ENCODE measurements at places on chromosomes 16 and 17.

DNA sequence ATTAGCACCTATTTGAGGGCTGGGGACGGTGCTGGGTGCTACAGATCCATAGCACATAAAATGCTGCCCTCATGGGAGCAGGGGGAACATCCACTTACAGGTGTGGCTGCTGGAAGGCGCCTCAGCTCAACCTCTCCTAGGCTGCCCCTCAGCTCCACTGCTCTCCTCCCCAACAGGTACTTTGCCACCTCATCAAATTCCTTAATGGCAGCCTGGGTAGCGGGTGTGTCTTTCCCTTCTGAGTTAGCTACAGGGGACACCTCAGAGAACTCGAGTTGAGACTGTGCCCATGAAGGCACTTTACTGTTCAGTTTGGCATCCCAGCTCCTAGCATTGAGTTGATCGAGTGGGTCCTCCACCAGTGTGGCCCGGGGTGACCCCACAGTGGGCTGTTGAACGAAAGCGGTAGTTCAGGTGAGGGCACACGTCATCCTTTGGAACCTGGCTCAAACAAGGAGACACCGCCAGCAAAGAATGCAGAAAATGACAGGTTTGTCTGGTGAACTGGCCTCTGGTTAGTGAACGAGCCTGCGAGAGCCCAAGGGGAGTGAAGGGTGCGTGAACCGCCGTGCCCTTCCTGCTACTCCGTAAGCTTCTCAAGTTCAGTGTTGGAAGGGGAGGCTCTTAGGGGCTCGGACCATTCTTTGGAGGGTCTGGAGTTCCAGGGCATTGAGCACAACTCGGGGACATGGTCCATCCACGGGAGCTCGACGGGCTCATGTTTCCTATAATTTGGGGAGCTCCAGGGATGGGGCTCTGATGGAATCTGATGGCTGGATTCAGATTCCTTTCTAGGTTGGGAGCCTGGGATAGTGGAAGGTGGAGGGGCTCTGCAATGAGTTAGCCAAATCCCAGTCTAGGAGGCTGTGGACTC lies 3.5 kb upstream of the CMIP start:
- DNase-seq, result no peak

DNA sequence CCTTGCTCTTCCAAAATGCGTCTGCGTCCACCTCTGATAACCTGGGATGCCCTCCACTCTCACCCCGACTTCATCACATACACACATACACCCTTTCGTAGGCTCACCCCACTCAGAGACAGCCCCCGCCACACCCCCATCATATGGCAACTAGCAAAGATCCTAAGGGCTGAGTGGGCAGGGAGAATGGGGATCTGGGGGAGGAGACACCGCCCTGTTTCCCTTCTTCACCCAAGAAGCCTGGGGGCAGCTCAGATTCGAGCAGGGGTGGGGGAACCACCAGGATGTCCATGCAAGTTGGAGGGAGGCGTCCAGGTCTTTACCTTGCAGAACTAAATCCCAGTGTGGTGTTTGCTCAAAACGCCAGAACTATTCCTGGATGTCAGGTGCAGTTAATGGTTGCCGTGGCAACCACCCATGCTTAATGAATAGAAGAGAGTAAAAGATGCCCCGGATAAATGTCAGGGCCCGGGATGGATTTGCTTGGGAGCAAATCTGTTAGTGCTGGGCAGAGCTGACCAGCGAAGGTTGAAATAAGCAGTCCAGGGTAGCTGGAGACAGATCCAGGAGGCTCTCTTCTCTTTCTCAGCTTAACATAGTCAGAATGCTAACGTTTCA lies 72.8 kb downstream of the CACNG3 start:
- no peak for DNase-seq

GRCh38 chr16:6602405-6602804 lies 730.2 kb upstream of the RBFOX1 start:
- no peak for DNase-seq

GRCh38 chr17:52145476-52145875 lies 13.0 kb downstream of the CA10 start:
- DNase-seq, result no peak

Measured in CD4-positive, alpha-beta T cell (primary cell).